ENCODE measurements at places on chromosomes 3 and 15.

GRCh38 chr15:51390241-51390965 lies 48.9 kb downstream of the GLDN start:
- no peak for DNase-seq

- DNase-seq = no peak
Measured at GRCh38 chr3:32842531-32842931, 24.7 kb downstream of the TRIM71 start.

GRCh38 chr3:184117636-184118035 lies 17.5 kb upstream of the EIF2B5 start:
- DNase-seq = no peak

- no peak for DNase-seq
Measured at GRCh38 chr3:122533931-122534334, 19.2 kb upstream of the KPNA1 start.

DNA sequence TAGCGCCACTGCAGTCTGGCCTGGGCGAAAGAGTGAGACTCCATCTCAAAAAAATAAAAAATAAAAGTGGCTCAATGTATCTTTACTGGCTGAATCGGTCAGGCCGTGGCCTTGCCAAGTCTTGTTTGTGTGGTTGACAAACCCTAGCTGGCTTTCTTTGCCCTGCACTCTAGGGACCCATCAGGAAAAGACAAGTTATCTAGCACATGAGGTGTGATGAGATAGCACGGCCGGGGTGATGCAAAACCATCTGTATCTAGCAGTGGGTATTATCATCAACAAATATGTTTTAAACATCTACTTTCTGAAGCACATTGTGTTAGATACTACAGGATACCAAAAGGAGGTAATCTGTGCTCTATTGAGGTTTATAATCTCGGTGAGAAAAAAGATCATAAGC lies 3.9 kb upstream of the DPP8 start:
- no peak for DNase-seq

- DNase-seq = no peak
Measured at GRCh38 chr3:32288819-32289218, 50.3 kb downstream of the CMTM8 start.

- no peak for DNase-seq
Measured at GRCh38 chr3:59968513-59969045, 918.8 kb upstream of the CFAP20DC start.

DNA sequence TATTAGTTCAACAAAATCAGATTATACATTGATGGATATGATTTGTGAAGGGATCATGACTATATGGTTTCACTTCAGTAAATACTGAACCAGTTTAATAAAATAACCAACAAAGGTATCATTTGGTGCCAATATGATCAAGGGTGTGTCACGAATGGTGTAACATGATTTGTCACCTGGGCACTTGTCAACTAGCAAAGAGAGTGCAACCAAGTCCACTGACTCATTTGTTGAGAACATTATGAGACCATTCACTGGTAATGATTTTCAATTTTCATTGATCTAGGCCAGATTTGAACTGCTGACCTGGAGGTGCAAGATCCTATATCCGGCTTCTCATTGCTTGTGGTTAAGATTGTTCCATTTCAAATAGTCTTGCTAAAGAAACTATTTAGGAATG lies 1037.9 kb downstream of the ROBO2 start:
- no peak for DNase-seq

DNA sequence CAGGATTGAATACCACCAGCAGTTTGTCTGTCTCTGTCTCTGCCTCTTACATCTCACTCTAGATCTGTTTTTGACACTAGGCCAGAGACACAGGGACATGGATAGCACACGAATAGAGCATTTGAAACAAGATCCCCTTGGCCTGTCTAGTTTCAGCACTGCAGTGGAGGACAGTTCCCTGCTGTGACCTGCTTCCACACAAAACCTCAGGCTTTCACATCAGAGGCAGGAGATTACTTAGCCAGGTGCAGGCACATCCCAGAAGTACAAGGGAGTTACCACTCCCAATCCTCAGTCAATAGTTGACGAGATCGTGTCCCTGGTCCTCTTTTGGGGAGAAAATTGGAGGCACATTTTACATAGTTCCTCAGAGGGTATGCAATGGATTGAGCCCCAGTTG lies 34.0 kb upstream of the CCK start:
- DNase-seq = no peak

- DNase-seq = no peak
Measured at GRCh38 chr3:32945136-32945535, 6.3 kb upstream of the CCR4 start.

- DNase-seq = no peak
Measured at GRCh38 chr3:21694506-21694905, 56.5 kb downstream of the ZNF385D start.

- DNase-seq = no peak
Measured at GRCh38 chr3:12308517-12308916, 19.6 kb downstream of the PPARG start.

Measured in activated T-helper 1 cell treated with Interleukin-2 at 50 U/mL for 16 hours (primary cell).